ENCODE measurements at places on chromosomes 2 and 18. TPM values are rescaled to one million over a fixed set of nuclear protein-coding genes. Genes with fewer than 3 reads are reported as not detected.

Gene NFE2L2
- total RNA-seq = 29.7 TPM

Gene BMP10
- total RNA-seq = not detected

Gene PROM2
- total RNA-seq = 0.07 TPM

Gene CHRND
- not detected for total RNA-seq

Gene FKBP7
- 26.2 TPM for total RNA-seq

Gene SLC11A1
- total RNA-seq = not detected

Gene CASP10
- total RNA-seq = 50.4 TPM

Gene FSHR
- total RNA-seq = not detected

Gene TRIM43B
- not detected for total RNA-seq

Gene PCARE
- total RNA-seq = not detected

Gene PLCL1
- total RNA-seq = 4.4 TPM

Gene GMPPA
- total RNA-seq = 45.1 TPM

Gene EPB41L3
- total RNA-seq = 122 TPM

All from pulmonary artery endothelial cell (primary cell).